Mucosa of gallbladder (tissue), 1 donor: ENCODE measurements at places on chromosomes 1 and 21. TPM values are rescaled to one million over a fixed set of nuclear protein-coding genes. Genes with fewer than 3 reads are reported as not detected.

The CA6 gene
- total RNA-seq: not detected

The LAX1 gene
- total RNA-seq: 1.9 TPM

The ADAM30 gene
- total RNA-seq: not detected

The NUDT4B gene
- total RNA-seq: 0.46 TPM

The XKR8 gene
- 10.9 TPM for total RNA-seq
